HS-27A (cell line): ENCODE measurements at places on chromosomes 12 and 14.

DNA sequence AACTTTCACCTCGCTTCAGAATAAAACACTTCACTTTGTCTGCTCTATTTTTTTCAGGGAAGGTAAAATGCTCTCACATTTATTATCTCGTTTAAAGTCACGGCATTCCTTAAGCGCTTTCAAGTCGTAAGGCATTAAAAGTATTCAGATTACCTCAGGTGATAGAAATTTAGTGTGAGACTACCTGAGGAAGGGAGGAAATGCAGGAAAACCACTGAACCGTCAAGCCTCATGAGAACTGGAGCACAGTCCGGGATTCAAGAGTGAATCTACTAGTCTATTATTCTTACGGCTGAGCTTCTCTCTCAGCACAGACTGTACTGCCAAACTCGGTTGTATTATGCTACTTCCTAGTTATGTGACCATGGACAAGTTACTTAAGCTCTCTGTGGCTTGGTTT lies 8.3 kb upstream of the PPFIBP1 start:
- no peak for DNase-seq

- DNase-seq, result no peak
Observed at GRCh38 chr14:92693998-92694795, 54.2 kb downstream of the LGMN start.

GRCh38 chr14:33949411-33949893 lies 1.4 kb downstream of the EGLN3 start:
- no peak for DNase-seq

DNA sequence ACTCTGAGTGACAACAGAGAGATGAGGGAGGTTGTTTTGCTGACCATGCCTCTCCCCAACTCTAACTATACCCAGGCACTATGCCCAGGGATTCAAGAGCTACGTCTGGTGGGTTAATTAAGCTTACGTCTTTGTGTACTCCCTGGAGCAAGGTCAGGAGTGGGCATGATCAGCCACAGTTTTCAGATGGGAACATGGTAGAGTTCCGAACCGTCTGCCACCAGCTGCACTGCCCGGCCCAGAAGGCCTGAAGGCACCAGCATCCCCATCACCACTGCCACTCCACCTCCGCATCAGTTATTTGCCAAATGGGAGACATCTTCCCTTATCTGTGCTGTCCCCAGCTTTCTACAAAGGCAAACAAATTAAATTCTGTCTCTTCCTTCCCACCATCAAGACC lies 11.1 kb upstream of the GPX2 start:
- DNase-seq, result no peak

DNA sequence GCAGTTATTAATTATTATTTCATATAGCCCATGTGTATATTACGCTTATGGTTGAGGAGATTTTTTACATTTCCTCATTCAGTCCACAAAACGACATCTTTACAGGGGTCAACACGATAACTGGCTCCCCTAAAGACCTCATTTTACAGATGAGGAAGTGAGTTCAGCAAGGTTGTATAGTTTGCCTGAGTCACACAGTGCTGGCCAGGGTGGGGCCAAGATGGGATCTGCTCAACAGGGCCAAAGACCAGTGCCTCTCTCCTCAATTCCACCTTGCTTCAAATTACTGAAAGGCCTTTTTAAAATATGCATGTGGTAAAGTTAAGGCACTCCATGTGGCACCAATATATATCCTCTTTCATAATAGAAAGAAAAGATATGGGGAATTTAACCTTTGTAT lies 13.1 kb downstream of the GRIN2B start:
- no peak for DNase-seq

DNA sequence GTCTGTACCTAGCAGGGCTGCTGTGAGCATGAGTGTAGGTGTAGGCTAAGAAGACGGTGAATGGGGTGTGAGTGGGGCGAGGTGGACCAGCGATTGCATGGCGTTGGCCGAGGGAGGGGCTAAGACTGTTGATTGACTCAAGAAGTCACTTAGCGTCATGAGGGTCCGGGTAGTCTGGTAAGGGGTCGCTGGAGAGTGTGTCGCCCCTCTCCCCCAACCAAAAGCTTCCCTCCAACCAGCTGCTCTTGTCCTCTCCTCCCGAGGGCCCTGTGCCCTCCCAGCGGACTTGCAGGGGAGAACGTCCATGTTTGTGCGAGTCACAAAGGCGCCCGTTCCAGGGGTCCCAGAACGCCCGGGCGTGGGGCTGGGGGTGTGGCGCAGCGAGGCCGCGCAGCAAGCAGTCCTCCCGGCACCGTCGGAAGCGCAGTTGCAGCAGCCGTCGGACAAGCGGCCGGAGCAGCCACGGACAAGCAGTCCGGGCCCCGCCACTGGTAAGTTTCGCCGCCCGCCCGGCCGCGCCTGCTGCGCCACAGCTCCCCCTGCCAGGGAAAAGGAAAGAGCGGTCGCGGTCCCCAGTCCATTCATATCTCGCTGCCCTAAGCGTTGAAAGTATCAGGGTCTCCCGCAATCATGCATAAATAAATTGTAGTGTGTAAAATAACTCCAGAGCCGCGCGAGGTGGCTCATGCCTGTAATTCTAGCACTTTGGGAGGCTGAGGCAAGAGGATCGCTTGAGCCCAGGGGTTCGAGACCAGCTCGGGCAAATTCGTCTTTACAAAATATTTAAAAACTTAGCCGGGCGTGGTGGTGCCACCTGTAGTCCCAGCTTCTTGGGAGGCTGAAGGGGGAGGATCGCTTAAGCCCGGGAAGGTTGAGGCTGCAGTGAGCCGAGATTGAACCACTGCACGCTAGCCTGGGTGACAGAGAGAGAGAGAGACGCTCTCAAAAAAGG lies at the start of gene CCDC63:
Gene CCDC63 (plus strand): TSS at position 373 of the 952 bp plus-strand sequence. CDS start 5,968 bp downstream, outside the sequence.
- DNase-seq, result no peak

DNA sequence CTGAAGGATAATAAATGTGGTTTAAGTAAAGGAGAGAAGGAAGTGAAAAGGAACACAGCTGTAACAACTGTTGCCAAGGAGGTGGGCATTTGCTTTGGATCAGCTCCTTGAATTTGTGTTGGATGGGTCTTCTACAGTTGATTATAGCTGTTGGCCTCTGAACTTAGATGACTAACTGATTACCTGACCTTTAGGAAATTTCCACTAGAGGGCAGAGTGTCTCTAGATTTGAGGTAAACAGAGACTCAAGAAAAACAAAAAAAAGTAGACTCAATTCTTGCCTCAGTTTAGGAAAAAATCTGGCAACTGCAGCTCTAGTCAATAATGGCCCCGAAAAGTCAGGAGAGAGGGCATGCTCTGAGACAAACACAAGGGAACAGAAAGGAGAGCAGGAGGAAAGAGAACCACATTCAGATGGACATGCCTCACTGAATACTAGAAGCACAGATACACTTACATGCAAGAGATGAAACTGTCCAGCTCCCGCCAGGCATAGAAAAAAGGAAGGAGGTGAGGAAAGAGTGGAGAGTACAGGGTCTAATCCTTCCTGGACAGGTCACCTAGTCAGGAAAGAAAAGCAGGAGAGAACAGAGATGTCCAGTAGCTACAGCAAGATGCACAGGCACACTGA lies 20.6 kb downstream of the COX14 start:
- no peak for DNase-seq

DNA sequence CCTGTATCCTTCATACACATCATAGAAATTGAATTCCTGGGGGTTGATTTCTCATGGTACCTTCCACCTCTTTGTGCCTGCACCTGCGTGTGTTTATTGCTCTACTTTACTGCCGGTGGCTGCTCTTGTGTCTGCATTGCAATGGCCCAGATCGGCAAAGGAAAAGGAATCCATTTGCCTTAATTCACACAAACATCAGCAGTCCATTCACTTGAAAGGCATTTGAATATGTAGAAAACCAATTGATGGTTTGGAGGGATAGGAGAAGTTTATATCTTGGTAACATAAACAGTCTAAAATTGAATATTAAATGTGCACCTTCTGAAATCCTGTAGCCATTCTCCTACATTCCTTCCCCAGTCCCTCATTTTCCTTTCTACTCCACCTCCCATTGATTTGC lies 74.0 kb downstream of the SNAPC1 start:
- DNase-seq, result no peak

- no peak for DNase-seq
Observed at GRCh38 chr12:66965621-66966020, 286.7 kb upstream of the GRIP1 start.

DNA sequence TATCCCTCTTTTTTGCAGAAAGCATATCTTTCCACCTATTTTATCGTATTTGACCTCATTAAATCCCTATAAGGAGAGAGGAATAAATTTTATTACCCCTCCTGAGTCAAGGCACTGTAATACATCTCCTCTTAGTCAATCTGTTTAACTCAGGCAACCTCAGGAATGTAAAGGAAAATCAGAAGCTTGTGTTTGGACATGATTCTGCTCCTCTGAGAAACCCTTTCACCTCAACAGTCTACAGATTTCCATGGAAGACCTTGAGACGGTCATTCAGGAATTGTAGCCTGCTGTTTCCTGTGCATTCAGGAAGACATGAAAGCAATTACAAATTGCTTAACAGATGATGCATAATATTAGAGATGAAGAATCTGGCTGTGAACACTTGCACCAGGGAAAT lies 360.8 kb downstream of the PAWR start:
- no peak for DNase-seq

DNA sequence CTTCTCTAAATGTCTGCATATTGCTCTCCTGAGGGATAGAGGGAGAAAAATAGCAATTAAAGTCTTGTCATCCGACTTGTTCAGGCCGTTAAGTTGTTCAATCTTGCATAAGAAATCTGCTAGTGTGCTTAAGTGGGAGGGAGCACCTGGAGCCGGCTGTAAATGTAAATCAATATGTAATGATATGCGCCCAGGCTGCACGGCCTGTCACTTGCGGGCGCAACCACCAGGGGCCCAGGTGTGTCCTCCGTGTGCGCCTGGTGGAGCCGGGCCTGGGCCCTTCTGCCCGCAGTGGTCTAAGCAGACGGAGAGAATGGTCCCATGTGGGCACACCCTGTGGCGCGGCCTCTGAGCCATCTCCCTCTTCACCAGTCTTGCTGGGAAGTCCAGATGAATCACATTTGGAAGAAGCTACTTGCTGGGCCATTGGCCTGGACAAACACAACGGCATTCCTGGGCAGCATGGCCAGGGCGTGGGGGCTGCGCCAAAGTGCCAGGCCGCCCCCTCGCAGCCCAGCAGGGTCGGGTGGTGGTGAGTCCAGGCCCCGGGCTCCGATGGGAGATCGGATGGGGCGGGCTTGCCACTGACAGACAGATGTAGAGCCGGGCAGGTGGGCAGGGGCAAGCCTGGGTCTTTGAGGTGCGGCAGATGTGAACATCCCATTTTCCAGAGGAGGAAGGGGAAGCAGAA lies 193.3 kb upstream of the C14orf180 start:
- no peak for DNase-seq

- DNase-seq, result no peak
Observed at GRCh38 chr14:99437706-99438105, 43.0 kb downstream of the SETD3 start.

DNA sequence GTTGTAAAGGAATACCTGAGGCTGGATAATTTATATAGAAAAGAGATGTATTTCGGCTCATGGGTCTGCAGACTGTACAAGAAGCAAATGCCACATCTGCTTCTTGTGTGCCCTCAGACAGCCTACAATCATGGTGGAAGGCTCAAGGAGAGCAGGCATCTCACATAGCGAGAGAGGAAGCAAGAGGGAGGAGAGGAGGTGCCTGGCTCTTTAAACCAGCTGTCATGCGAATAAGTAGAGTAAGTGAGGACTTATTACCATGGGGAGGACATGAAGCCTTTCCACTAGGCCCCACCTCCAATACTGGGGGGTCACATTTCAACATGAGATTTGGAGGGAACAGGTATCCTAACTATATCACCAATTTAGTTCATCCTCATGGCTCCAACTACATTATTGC lies 118.7 kb downstream of the ACSS3 start:
- DNase-seq, result no peak

DNA sequence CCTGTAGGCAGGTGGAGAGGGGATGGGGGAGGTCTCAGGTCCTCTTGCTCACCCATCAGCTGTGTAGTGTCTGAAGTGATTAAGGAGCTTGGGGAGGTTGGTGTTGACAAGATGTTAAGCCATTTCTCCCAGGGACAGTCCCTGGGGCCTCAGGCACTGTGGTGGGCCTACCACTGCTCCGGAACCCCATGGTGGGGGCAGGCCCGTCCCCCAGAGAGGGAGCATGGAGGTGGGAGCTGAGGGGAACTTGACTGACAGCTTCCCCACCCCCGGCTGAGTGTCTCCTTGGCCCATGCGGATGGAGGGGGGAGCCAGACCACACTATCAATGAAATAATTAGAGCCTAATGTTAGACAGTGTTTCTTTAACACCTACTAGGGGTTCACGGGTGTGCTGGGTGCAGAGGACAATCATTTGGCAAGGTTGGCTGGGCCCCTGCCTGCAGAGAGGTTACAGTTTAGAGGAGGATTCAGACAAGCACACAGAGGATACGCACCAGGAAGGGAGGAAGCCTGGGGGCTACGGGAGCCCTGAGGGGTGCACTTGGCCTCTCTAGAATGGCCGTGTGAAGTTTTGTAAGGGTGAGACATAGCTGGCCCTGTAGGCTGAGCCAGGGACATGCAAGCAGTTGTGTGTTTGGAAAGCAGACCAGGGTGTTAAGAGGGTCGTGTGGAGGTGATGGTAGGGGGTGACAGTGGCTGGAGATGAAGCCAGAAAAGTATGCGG lies 19.3 kb upstream of the KRT80 start:
- no peak for DNase-seq

GRCh38 chr12:77005611-77006098 lies 59.7 kb downstream of the E2F7 start:
- no peak for DNase-seq

- DNase-seq, result no peak
Observed at GRCh38 chr12:17982556-17982955, 107.4 kb downstream of the RERGL start.

- no peak for DNase-seq
Observed at GRCh38 chr14:79701371-79701770, 509.9 kb downstream of the DIO2 start.

- no peak for DNase-seq
Observed at GRCh38 chr14:36755756-36756155, 94.1 kb downstream of the PAX9 start.

DNA sequence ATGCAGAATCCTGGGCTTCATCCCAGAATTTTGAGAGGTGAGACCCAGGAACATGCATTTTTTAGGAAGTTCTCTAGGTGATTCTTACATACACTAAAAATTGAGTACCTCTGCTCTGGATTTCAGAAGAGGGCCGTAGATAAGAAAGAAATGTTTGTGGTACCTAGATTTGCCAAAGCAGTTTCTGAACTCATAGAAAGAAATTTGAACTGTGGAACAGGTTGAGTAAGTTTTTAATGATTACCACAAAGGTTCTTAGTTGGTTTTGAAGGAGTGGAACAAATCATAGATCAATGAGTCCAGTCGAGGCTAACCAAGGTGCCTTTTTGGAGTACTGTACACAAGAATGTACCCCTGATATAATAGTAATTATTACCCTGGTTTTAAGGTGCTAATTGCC lies 24.9 kb downstream of the TTLL5 start:
- DNase-seq, result no peak

- no peak for DNase-seq
Observed at GRCh38 chr12:54364413-54364812, at the start of gene GPR84. Gene GPR84 (minus strand): TSS chr12:54364486. CDS start chr12:54363851, 635 bp downstream.

- DNase-seq, result no peak
Observed at GRCh38 chr12:4153343-4153892, 120.1 kb upstream of the CCND2 start.
